ENCODE measurements at places on chromosomes 12 and 14. TPM values are rescaled to one million over a fixed set of nuclear protein-coding genes. Genes with fewer than 3 reads are reported as not detected.

SSTR1 gene
- total RNA-seq: 4.1 TPM

GRCh38 chr12:2233034-2233433 is 180.2 kb downstream of the CACNA1C start:
- no peak for DNase-seq

KRT82 gene
- total RNA-seq: not detected

- DNase-seq: no peak
Observed at GRCh38 chr14:93737634-93738033, 50.7 kb downstream of the PRIMA1 start.

DNA sequence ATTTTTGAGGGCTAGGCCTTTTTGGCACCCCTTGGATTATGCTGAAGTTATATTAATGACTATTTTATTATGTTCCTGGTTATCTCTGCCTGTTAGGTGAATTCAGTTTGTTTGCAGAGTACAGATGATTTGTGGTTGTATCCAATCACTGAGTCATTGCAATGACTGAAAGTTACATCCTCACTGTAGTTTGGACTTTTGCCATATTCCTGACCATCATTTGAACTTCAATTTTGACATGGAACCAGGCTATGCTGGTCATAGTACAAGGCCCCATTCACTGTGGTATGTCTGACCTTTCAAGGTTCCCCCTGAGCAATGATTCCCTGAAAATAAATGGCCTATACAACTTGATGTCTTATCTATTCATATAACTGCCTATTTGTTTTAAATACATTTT is 621.0 kb downstream of the CCER1 start:
- DNase-seq: no peak

DMAC2L gene
- total RNA-seq: 22.2 TPM

- no peak for DNase-seq
Observed at GRCh38 chr14:58794993-58795762, 157.4 kb downstream of the DACT1 start.

GRCh38 chr14:59787045-59787674 is 83.4 kb downstream of the RTN1 start:
- no peak for DNase-seq

DNA sequence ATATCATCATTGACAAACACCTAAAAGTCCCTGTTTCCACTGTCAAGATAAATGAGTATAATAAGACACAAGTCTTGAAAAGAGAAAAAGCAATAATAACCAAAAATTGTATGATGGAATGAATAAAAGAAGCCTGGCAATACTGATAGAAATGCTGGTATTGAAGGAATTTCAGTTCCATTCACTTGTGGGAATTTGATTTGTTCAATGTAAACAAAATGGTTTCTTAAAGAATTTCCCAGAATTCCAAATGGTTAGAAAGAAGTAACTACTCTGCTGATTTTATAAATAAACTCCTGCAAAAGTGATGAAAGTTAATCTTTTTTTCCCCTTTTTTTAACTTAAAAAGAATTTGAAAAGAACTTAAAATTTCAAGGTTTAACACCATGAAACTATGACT is 129.9 kb upstream of the PDZRN4 start:
- no peak for DNase-seq
